ENCODE measurements at places on chromosomes 7 and 10.

DNA sequence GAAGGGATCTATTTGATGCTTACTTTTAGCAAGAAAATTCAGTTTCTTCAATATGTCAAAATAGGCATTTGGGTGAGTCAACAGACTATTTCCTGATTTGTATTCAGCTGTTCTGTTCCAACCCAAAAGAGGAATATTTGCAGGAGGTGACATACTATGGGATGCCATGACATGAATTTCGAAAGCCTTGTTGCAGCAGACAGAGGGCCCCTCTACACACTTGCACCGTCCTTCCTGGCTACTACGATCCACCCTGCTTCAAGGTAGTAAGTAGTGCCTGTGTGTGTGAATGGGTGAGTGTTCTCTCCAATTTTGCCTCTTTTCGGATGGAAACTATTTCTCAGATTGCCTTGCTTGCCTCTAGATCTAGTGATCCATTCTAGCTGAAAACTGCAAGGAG is 413.0 kb upstream of the ADARB2 start:
- no peak for DNase-seq

- DNase-seq: no peak
Observed at GRCh38 chr10:30917789-30918188, 113.9 kb downstream of the ZNF438 start.

- DNase-seq: no peak
Observed at GRCh38 chr7:114986190-114987180, 64.6 kb downstream of the MDFIC start.

GRCh38 chr10:98407017-98407743 is 7.8 kb downstream of the PYROXD2 start:
- DNase-seq: no peak

GRCh38 chr10:62817121-62817765 is 1.1 kb upstream of the EGR2 start:
- peak; percentile 81 for DNase-seq

- no peak for DNase-seq
Observed at GRCh38 chr7:37068038-37068437, 343.7 kb upstream of the AOAH start.

GRCh38 chr7:24108906-24109376 is 175.0 kb upstream of the NPY start:
- DNase-seq: no peak

GRCh38 chr7:46975493-46975892 is 606.4 kb downstream of the TNS3 start:
- DNase-seq: no peak

- no peak for DNase-seq
Observed at GRCh38 chr7:24653316-24654085, 80.2 kb downstream of the PALS2 start.

- DNase-seq: no peak
Observed at GRCh38 chr10:22437620-22438588, 92.6 kb downstream of the SPAG6 start.

- no peak for DNase-seq
Observed at GRCh38 chr7:41692251-41692650, 10.6 kb downstream of the INHBA start.

DNA sequence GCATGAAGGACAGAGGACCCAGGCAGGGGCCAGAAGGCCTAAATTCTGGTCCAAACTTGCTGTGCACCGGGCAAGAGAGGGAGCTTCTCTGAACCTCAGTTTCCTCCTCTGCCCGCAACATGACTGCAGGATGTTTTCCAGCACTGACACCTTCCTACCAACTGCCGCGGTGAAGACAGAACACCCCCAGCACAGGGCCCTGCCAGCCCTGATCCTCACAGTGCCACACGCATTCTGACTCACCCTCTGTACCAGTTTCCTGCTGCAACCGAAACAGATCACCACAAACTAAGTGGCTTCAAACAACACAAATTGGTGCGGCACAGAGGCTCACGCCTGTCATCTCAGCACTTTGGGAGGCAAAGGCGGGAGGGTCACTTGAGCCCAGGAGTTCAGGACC is 18.1 kb downstream of the MAD1L1 start:
- peak; percentile 30 for DNase-seq

DNA sequence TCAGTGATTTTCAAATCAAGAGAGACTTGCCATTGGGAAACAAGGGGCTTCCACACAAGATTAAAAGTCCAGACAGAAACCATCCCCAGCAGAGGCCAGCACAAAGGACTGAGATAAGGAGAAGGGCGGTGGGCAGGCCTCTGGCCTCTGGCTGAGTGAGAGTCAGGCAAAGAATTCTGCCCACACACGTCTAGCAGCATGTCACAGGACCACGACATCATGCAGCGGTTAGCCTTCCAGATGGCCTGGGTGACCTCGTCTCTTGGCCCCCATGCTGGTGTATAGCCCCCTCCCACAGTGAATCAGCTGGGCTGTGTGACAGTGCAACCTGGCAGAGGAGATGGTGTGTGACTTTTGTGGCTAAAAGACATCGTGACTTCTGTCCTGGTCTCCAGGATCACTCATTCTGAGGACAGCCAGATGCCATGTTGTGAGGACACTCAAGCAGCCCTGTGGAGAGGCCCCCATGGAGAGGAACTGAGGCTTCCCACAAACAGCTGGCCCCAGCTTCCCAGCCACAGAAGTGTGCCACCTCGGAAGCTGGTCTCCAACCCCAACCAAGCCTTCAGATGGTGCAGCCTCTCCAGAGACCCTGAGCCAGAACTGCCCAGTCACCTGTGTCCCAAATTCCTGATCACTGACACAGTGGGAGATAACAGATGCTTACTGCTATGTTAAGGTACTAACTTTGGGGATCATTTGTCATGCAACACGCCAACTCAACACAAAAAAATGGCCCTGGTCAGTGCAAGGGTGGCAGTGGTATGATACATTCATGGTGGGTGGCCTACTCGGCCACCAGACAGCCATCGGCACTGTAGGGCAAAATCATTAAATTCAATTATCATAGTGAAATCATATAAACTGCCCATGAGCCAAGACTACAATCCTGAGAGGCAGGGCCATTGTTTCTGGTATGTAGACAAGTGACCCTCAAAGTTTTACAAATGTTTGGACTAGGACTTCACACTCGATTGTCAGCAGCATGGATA is 73.2 kb downstream of the TNS3 start:
- DNase-seq: no peak

- DNase-seq: no peak
Observed at GRCh38 chr10:126012485-126012884, 116.1 kb downstream of the FANK1 start.

DNA sequence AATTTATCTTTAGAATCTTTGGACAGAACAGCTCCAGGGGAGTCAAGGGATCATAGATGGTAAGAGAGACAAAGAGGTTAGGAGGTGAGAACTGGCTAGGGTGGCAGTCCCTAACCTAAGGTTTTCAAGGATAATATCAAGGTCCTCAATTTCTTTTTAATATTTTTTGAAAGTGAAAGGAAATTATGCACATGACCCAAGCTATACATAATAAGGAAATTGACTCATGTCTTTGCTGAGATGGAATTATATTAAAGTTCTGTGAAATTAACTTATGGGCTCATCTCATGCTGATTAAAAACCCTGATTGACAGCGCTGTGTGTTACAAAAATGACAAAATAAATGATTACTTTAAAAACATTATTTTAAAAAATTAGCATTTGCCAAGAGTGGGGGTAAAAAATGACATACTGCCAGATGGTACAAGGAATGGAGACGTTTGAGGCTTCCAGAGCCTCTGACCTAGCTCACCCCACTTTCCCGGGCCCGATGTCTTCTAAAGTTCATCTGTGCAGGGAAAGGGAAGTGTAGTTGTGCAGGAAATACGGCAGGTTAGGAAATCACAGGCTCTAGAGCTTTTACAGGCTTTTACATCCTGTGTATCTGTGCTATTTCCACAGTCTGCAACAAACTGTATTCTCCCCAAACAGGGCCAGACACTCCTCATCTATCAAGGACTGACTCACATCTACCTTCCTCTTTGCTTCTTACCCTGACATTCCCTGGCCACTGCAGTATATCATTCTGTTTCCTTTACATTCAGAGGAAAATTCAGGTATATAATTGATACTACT is 185.6 kb upstream of the PRSS58 start:
- no peak for DNase-seq

DNA sequence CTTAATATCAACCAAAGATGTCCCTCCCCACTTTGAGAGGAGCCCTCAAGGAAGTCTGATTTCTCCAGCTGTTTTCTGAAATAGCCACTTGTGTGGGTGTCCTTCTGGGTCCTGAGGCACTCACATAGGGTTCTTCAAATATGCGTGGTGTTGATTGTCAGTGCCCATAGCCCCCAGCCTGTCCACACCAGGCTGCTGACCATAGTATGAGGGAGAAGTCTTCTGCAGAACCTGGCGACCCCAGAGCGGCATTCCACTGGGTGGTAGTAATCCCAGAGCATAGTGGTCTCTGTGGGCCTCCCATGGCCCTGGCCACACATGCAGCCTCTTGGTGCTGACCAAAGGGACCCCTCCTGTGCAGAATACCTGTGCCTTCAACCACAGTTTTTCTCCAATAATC is 82.7 kb upstream of the MACROH2A2 start:
- no peak for DNase-seq

DNA sequence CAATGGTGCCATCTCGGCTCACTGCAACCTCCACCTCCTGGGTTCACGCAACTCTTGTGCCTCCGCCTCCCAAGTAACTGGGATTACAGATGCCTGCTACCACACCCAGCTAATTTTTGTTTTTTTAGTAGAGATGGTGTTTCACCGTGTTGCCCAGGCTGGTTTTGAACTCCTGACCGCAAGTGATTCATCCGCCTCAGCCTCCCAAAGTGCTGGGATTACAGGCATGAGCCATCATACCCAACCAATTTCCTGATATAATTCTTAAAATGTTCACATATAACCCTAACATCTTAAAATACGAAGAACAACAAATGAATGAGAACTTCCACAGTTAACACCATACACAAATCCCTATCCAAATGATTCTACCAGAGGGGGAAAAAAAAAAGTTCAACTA is 31.2 kb downstream of the BAIAP2L1 start:
- no peak for DNase-seq

Measured in activated T-cell treated with anti-CD3 and anti-CD28 coated beads, Interleukin-2, amount 50 U/mL, for 48 hours (primary cell).